Activated T-cell treated with anti-CD3 and anti-CD28 coated beads, Interleukin-2, amount 50 U/mL, for 24 hours (primary cell): ENCODE measurements at places on chromosomes 5 and 9.
A peak's percentile ranks its signal among the peaks of the same experiment; 100 is the strongest.

GRCh38 chr9:21357479-21358460 lies 7.1 kb upstream of the IFNA6 start:
- H3K27me3 ChIP-seq: peaks cover 26% of the 10 kb centered on the region
- peak overlapping the region; percentile 79 for H3K27ac ChIP-seq
- DNase-seq: no peak
- peak overlapping the region; percentile 49 for H3K4me3 ChIP-seq
- H3K4me1 ChIP-seq: peaks cover 21% of the 10 kb centered on the region

DNA sequence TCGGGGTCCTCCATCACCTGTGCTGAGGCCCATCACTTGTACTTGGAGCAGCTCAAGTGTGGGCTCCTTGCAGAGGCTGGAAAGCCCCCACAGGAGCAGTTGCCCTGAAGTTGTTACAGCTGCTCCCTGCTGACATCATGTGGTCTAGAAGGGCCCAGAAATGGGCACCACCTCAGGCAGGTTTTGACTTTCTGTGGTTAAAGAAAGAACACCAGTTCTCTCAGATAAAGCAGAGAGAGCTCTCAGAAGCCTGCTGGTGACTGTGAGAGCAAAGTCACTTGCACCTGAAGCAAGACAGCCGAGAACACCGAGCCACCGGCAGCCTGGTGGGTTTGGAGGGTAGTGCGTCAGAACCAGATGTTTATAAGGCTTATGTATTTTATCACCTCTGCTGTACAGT lies 70.4 kb downstream of the MVB12B start:
- peaks cover 8% of the 10 kb centered on the region for H3K36me3 ChIP-seq
- H3K27ac ChIP-seq: peak overlapping the region; percentile 66
- H3K27me3 ChIP-seq: peaks cover 4% of the 10 kb centered on the region
- peak; percentile 64 for DNase-seq

- peak within 1 kb of the TSS; percentile 64 for H3K4me3 ChIP-seq
- H3K27me3 ChIP-seq: peaks cover 59% of the 10 kb centered on the region
- no peak within 1 kb of the TSS for H3K27ac ChIP-seq
- peaks cover 13% of the 10 kb centered on the region for H3K4me1 ChIP-seq
- no peaks in the 10 kb centered on the region for H3K36me3 ChIP-seq
- peak; percentile 58 for DNase-seq
Observed at GRCh38 chr5:129904102-129904666, at the start of gene CHSY3. TSS of gene CHSY3 (plus strand) at chr5:129904465.

DNA sequence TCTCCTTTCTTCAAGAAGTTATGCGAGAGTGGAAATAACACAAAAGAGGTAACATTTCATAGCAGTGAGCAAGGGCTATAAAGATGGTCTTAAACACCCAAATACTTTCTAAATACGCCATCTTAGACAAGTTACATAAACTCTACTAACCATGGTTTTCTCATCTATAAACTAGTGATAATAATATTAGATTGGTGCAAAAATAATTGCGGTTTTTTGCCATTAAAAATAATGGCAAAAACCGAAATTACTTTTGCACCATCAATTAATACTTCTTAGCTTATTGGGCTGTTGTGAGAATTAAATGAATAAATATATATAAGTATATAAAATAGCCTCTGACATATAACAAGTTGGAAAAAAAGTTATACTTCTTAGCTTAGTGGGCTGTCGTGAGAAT lies 23.7 kb downstream of the GABRA6 start:
- no peaks in the 10 kb centered on the region for H3K4me1 ChIP-seq
- no peak overlapping the region for H3K27ac ChIP-seq
- H3K4me3 ChIP-seq: no peak overlapping the region
- DNase-seq: no peak

GRCh38 chr9:133943036-133943780 lies 48.9 kb downstream of the VAV2 start:
- H3K4me1 ChIP-seq: no peaks in the 10 kb centered on the region
- H3K36me3 ChIP-seq: no peaks in the 10 kb centered on the region
- H3K4me3 ChIP-seq: no peak overlapping the region
- DNase-seq: no peak

DNA sequence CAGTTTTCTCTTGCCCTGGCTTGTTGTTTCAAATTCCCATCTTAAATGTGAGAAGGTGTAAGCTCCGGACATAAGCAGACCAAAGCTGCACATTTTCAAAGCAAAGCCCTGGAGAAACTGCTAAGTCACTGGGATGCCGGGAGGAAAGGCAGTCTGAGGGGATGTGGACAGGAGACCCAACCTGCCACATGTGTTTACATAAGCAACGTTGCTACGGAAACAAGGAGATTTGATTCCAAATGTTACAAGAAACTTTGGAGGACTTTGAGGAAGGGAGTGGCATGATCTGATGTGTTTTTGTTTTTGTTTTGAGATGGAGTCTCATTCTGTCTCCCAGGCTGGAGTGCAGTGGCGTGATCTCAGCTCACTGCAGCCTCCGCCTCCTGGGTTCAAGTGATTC lies 25.7 kb upstream of the INSYN2B start:
- no peak overlapping the region for H3K4me3 ChIP-seq
- H3K36me3 ChIP-seq: peaks cover 86% of the 10 kb centered on the region
- no peaks in the 10 kb centered on the region for H3K4me1 ChIP-seq
- DNase-seq: no peak
- no peaks in the 10 kb centered on the region for H3K27me3 ChIP-seq
- H3K27ac ChIP-seq: no peak overlapping the region

DNA sequence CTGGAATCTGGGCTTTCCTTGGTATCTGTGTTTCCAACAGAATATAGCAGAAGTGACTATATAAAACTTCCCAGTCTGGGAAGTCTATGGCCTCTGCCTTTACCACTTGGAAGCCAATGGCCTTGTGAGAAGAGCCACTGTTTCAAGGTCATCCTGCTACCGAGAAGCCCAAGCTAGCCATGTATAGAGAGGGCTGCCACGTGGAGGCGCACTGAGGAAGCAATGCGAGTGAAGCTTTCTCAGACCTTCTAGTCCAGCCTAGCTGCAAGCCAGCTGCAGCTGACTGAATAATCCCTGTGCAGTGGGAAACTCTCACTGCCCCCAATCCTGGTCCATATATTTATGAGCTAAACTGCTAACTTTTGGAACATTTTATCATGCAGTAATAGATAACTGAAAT lies 661.8 kb upstream of the RIOK2 start:
- DNase-seq: no peak
- H3K27me3 ChIP-seq: no peaks in the 10 kb centered on the region
- no peaks in the 10 kb centered on the region for H3K36me3 ChIP-seq
- no peak overlapping the region for H3K27ac ChIP-seq
- no peaks in the 10 kb centered on the region for H3K4me1 ChIP-seq

- DNase-seq: no peak
- no peaks in the 10 kb centered on the region for H3K27me3 ChIP-seq
- H3K27ac ChIP-seq: no peak overlapping the region
- H3K4me1 ChIP-seq: peaks cover 57% of the 10 kb centered on the region
- no peaks in the 10 kb centered on the region for H3K36me3 ChIP-seq
Observed at GRCh38 chr5:56161927-56162326, 71.2 kb downstream of the ANKRD55 start.

DNA sequence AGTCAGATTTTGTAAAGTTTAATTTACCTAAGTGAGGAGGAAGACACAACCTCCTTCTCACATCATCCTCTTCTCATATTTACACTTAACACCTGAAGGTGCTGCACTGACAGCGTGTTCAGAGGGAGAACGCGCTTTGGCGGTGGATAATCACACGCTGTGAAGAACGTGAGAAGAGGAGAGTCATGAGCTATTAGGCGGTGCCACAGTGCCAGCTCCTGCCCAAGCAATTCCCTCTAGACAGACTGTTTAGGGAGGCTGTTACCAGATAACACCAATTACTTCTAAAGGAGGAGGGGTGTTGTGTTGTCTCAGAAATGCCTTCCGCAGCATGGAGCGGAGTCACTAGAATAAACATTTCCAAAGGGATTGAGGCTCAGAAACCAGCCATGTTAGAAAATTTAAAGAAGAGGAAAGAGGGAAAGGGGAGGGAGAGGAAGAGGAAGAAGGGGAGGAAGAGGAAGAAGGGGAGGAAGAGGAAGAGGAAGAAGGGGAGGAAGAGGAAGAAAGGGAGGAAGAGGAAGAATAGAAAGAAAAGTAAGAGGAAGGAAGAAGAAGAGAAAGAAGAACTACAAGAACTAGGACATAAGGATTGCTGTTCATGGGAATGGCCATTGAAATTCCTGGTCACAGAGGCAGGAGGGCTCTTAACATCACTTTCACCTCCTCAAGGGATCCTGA lies 37.3 kb upstream of the WWC1 start:
- no peak for DNase-seq
- no peaks in the 10 kb centered on the region for H3K27me3 ChIP-seq
- H3K27ac ChIP-seq: no peak overlapping the region
- H3K36me3 ChIP-seq: no peaks in the 10 kb centered on the region

DNA sequence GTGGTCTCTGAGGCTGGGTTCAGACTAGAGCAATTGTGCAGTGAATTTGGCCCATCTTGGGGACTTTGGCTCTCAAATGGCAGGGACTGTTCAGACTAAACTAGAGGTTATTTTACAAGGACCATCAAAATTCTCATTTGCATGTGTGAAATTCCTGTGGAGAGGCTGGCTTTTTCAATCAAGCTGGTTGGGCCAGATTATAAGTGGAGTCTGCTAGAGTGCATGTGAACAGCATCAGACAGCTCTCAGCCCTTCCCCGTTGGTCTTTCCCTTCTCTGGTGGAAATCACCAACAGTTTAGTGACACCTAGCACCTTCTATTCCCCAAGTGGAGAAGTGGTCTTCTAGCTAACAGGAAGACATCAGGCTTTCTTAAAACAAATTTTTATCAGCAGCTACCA lies 301.3 kb downstream of the CWC27 start:
- no peaks in the 10 kb centered on the region for H3K4me1 ChIP-seq
- no peaks in the 10 kb centered on the region for H3K36me3 ChIP-seq
- no peak overlapping the region for H3K27ac ChIP-seq
- DNase-seq: no peak
